ENCODE measurements at places on chromosomes 1 and 21.

DNA sequence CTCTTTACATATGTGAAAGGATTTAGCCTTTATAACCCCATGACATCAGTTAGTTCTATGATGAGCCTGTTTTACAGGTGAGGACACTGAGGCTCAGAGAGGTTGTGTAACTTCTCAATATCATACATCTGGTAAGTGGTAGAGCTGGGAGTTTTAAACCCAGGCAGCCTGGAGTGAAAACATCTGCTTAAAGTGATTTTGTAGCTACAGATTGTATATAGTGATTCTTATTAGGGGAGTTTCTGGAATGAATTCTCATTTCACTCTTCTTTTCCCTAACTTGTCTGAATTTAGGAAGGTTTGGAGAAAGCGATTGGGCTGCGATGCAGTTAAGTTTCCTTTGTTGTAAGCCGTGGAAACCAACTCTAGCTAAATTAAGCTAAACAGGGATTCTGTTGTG, 175.6 kb downstream of the CAMTA1 start:
- DNase-seq: no peak

DNA sequence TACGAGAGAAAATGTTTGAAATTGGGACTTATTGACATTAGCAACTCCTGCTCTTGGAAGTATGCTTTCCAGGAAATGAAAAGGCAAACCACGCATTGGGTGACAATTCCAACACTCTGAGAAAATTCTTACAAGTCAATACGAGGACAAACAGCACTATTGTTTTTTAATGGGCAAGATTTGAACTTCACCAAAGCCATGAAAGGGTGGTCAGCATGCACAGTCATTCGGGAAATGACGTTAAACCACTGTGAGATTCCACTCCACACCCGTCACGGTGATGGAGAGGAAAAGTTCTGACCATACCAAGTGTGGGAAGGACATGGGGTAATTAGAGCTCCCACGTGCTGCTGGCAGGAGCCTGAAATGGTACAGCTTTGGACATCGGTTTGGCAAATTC, 12.2 kb upstream of the PRXL2B start:
- no peak for DNase-seq

- no peak for DNase-seq
Measured at GRCh38 chr1:41102653-41103052, 81.1 kb upstream of the SLFNL1 start.

DNA sequence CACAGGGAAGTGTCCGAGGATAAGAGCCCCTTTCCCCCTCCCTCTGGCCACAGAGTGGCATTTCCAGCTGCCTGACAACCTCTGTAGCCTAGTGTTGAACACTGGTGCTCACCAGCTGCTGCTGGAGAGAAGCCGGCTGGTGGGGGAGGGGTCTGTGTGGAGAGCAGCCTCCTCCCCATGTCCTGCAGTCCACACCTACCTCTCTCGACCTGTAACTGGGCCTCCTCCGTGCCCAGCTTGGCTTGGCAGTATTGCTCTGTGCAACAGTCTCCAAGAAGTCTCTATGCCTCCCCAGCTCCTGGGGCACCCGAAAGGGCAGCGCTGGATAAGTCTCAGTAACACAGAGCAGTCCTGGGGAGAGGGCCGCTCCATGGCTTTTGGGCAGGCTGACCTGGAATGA, 17.0 kb downstream of the PAPPA2 start:
- no peak for DNase-seq

- DNase-seq: no peak
Measured at GRCh38 chr1:6209661-6210580, 4.0 kb downstream of the RNF207 start.

DNA sequence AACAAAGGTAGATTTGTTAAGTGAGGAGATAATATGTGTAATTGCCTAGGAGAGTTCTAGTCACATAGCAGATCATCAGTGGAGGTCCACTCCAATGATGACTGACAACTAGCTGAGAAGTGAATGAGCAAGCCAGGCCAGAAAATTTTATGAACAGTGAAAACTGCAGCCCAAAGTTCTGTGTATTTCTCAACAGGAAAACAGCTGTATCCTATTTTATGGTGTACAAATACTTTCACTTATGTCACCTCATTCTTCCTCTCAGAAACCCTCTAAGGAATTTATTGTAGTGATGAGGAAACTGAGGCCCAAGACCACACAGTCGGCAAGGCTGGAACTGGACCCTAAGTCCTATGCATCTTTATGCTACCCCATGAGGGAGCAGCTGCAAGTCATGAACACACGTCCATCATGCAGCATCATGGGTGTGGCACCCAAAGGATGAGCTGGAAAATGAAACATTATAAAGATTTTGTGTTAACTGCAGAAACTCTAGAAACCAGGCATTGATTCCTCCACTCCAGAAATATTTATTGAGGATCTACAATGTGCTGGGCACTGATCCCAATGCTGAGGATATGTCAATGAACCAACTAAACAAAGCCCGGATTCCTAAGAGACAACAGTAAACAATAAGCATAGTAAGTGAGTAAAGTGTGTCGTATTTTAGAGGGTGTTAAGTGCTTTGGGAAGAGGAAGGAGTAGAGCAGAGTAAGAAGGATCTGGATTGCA, 99.5 kb upstream of the DUSP10 start:
- no peak for DNase-seq

DNA sequence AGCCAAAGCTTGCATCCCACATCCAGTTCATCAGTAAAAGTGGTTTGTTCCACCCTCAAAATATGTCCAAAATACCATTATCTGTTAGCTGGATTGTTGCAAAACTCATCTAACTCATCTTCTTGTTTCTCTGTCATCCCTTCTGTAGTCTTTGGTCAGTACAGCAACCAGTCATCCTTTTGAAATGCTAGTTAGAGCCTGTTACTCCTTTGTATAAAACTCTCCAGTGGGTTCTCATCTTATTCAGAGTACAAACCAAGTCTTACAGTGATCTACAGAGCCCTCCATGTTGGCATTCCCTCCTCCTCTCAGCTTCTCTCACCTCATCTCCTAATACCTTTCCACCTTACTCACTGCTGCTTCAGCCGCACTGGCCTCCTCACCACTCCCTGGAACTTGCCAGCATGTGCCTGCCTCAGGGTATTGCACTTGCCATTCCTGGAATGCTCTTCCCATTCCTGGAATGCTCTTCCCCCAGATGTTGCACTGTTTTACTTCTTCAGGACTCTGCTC, 70.6 kb downstream of the LAMC1 start:
- DNase-seq: no peak

DNA sequence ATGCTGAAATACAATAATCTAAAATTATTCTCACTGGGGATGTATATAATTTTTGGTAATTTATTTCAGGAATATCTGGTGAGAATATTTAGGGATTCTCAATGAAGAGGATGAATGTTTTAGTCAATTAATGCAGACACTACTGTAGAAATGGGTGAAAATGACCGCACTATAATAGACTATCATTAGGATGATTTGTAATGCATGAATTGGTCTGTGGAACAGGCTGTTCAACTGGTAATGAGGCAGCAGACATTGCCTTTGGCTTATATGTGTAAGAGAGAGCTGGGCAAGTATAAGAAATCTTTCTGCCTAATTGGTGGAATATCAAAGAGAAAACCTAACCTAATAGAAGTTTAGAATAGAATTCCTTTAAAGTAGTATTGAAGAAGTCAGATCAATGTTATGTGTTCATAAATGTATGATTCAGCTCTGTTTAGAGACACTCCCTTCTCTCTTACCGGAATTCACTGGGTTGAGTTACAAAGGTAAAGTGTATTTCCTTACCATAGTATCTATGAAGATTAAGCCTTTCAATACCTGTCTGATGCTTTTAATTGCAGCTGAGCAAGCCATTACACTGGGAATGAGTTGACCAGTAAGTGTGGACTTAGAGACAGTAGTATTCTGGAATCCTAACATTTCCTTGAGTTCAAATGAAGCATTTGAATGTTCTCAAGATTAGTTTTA, 274.5 kb downstream of the S1PR1 start:
- no peak for DNase-seq

DNA sequence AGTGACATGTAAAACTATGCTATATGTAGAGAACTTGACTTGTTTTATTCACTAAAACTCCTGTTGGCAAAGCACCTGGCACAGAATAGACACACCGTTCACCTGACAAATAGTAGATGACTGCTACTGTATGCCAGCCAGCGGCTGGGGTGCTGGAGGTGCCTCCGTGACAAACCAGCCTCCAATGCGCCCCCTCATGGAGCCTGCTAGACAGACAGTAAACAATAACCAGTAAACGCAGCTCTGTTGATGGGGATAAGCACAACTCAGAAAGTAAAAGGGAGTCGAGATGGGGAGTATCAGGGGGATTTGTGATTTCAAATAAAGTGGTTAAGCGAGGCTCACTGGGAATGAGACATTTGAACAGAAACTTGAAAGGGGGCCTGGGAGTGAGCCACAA, 107.2 kb downstream of the PRDM2 start:
- no peak for DNase-seq

DNA sequence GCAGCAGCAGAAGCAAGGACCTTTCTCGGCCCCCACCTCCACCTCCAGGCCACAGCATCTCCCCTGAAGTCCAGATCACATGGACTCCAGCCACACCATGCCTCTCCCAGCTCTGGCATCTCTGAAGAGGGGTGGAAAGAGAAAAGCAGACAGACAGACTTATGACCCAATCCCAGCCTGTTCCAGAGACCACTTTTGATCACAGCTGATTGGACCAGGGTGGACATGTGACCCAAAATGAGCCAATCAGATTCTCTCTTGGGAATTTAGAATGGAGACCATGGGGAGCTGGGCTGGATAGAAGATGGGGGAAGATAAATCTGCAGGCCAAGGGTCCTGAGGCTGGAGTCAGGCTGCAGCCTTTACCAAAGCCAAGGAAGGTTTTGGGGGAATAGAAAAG, 16.4 kb downstream of the HTR1D start:
- no peak for DNase-seq

DNA sequence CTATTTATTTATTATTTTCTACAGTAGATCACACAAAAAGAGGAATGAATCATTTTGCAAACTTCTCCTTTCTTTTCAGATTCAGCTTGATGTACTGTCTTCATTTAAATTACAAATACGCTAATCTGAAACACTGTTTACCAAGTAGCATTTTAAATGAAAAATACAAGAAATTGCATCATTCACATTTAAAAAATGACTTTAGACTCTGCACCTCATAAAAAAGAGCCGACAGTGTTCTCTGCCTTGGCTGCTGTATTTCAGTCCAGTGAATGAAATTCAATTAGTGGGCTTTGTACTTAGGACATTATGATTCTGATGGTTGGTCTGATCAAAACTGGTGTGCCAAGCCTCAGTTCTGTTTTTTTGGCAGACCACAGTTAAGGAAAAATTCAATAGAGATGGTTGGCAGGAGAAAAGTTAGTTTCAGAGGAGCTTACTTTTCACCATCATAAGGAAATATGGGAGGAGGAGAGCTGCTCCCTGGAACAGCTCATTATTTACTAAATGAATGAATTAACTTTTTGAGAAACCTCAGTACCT, 222.4 kb upstream of the ESRRG start:
- DNase-seq: no peak

GRCh38 chr21:41643246-41643966, 123.4 kb downstream of the RIPK4 start:
- no peak for DNase-seq

- no peak for DNase-seq
Measured at GRCh38 chr21:45502006-45502345, 40.3 kb downstream of the SLC19A1 start.

GRCh38 chr1:178912597-178912996, 41.7 kb upstream of the ANGPTL1 start:
- no peak for DNase-seq

DNA sequence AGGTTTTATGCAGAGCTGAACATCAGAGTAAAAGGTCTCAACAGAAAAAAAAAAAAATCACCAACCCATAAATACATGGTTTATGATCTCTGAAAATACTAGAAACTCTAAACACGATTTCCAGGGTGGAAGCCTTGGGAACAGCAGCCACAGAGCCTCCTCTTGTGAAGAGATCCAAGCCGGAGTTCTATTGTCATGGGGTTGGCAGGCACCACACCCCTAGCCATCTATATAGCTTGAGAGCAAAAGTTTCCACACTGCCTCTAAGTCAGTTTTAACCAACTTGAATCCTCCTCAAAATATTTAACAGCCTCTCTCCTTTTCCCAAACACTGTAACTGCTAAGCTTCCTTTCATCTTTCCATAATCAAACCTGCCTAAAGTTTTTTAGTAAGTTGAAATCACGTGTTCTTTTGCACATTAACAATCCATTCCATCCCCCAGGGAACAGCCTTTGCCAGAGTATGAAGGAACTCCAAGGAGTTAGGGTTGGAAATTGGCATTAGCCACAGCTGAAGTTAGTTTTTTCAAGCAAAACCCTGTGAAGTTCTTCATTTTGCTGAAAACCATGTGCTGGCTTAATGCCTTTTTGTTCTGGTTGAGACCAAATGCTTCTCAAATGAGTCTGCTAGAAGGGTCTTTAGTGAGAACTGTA, 13.8 kb upstream of the SEC16B start:
- no peak for DNase-seq

DNA sequence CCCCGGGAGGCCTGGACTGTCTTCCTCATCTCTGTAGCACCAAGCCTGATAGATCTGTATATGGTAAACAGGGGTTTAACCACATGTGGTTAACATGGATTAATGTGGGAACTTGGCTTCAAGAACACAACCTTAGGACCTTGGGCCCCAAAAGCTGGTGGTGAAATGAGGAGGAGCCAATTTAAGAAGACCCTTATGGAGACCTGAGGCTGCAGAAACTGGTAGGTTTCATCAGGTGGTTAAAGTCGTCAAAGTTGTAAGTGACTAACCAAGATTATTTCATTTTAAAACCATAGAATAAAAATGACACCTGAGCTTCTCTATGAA, 14.0 kb downstream of the THEMIS2 start:
- no peak for DNase-seq

DNA sequence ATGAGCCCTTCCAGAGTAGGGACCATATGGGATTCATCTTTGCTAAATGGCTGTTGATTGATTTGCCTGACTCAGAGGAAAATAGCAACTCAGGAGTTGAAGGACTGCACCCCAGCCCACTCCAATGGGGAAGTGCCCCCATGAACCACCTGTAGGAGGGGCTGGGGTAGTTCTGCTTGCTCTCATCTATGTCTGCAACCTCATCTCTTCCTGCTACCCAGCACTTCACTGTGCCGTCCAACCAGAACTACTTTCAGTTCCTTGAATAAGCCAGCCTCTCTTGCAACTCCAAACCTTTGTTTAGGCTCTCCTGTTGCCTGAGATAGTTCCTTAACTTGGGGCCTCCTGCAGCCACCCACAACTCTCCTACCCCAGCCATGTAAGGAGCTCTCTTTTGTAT, 26.6 kb downstream of the BEND5 start:
- no peak for DNase-seq

- DNase-seq: no peak
Measured at GRCh38 chr1:224498574-224499170, 64.1 kb upstream of the WDR26 start.

DNA sequence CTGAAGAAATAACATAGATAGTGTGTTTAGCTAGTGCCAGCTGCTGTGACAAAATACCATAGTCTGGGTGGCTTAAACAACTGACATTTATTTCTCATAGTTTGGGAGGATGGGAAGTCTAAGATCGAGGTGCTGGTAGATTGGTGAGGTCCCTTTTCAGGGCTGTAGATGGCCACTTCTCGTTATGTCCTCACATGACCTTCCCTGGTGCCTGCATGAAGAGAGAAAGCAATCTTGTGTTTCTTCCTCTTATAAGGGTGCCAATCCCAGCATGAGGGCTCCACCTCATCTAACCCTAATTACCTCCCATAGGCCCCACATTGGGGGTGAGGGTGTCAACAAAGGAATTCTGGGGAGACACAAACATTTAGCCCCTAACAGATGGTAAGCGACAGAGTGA, 9.3 kb downstream of the MTARC2 start:
- DNase-seq: no peak

GRCh38 chr1:223761411-223761810, 49.1 kb downstream of the CAPN2 start:
- DNase-seq: no peak

Measured in caudate nucleus (tissue), 63 donors.